ENCODE measurements at places on chromosomes 13 and 19.

DNA sequence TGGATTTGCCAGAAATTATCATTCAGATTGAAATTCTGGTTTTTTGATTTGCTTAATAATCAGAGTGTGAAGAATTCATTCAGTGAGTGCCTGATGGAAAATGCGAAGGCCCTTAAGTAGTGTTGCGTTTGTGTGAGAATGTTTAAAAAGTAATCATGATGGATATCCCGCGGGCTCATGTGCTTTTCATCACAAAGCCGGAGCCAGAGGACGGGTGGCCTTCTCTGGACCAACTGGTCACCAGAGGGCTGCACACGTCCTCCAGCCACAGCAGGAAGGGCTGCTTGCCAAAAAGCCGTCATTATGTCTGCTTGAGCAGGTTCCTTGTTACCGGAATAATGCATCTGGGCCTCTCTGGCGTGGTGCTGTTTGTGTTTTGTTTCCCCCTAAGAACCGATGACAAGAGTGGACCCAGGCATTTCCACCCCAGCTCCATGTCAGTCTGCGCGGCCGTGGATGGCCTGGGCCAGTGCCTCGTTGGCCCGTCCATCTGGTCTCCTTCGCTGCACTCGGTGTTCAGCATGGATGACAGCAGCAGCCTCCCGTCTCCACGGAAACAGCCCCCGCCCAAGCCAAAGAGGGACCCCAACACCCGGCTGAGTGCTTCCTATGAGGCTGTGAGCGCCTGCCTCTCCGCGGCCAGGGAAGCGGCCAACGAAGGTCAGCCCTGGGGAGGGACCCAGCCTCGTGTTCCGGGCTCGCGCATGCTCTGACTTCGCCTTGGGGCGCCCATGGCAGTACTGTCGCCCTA, 497.7 kb downstream of the MYO16 start:
- no peak overlapping the region for H3K27ac ChIP-seq
- H3K4me3 ChIP-seq = no peak overlapping the region
- no peaks in the 10 kb centered on the region for H3K36me3 ChIP-seq
- H3K4me1 ChIP-seq = no peaks in the 10 kb centered on the region

DNA sequence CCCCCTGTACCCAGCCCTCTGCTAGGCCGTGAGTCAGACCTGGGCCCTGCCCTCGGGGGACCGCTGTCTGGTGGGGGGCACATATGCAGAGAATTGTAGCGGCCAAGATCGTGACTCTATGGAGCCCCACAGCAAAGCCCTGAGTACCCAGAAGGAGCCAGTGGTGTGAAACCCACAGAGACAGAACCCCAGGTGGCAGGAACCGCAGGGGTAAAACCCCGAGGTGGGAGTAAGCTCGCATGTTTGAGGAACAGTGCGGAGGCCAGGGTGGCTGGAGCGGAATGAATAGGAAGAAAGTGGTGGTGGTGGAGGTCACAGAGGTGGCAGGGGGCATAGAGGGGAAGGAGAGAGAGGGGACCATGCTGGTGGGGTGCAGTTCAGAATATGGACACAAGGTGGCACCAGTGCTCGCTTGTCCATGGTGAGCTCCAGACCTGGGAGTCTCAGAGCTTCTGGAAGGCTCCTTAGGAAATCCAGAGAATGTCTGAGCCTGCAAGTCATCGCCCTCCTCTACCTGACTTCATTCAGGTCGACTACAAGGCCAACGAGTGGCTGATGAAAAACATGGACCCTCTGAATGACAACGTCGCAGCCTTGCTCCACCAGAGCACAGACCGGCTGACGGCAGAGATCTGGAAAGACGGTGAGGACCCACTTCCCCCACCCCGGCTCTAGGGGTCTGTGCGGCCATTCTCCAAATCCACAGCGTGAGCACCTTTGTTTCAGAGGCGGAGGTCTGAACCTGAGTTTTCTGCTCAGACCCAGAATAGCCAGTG, 48.9 kb downstream of the MYH14 start:
- H3K4me3 ChIP-seq = no peak overlapping the region
- H3K36me3 ChIP-seq = no peaks in the 10 kb centered on the region
- H3K4me1 ChIP-seq = no peaks in the 10 kb centered on the region
- H3K27ac ChIP-seq = no peak overlapping the region
- peak; percentile 29 for DNase-seq
- H3K27me3 ChIP-seq = no peaks in the 10 kb centered on the region

GRCh38 chr13:42807241-42807640, 25.9 kb downstream of the FAM216B start:
- H3K4me1 ChIP-seq = no peaks in the 10 kb centered on the region
- no peak overlapping the region for H3K27ac ChIP-seq
- no peaks in the 10 kb centered on the region for H3K36me3 ChIP-seq
- H3K27me3 ChIP-seq = no peaks in the 10 kb centered on the region

GRCh38 chr13:57314897-57315520, 148.0 kb downstream of the PRR20E start:
- no peak overlapping the region for H3K27ac ChIP-seq
- H3K4me3 ChIP-seq = no peak overlapping the region
- DNase-seq = no peak
- no peaks in the 10 kb centered on the region for H3K36me3 ChIP-seq

DNA sequence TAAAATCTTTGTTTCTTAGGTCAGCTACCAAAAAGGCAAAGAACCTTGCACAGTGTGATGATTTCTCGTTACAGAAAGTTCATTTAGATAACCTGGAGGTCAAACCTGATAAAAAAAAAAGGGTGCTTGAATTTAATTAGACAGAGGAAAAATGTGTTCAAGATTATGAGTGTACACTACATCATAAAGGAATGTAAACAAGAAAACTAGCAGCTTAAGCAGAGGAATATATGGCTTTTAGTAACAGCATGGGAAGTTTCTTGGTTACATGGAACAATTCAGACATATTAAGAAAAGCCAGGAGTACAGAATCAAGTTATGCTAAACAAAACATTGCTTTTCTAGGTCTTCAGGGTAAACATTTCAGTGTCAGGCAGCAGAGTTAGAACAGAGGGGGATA, 32.9 kb downstream of the ING1 start:
- no peaks in the 10 kb centered on the region for H3K27me3 ChIP-seq
- no peak overlapping the region for H3K27ac ChIP-seq
- no peaks in the 10 kb centered on the region for H3K36me3 ChIP-seq
- no peak overlapping the region for H3K4me3 ChIP-seq

- H3K4me3 ChIP-seq = no peak overlapping the region
- H3K27me3 ChIP-seq = no peaks in the 10 kb centered on the region
- H3K27ac ChIP-seq = no peak overlapping the region
Observed at GRCh38 chr13:85333506-85334020, 465.7 kb downstream of the SLITRK6 start.

- no peaks in the 10 kb centered on the region for H3K4me1 ChIP-seq
- H3K27me3 ChIP-seq = no peaks in the 10 kb centered on the region
- no peak overlapping the region for H3K4me3 ChIP-seq
- H3K27ac ChIP-seq = no peak overlapping the region
- no peak for DNase-seq
Observed at GRCh38 chr13:24777171-24777570, 13.2 kb downstream of the RNF17 start.

GRCh38 chr13:33615436-33615835, 202.5 kb upstream of the RFC3 start:
- H3K4me1 ChIP-seq = no peaks in the 10 kb centered on the region
- no peaks in the 10 kb centered on the region for H3K36me3 ChIP-seq
- no peak overlapping the region for H3K4me3 ChIP-seq
- H3K27ac ChIP-seq = no peak overlapping the region

DNA sequence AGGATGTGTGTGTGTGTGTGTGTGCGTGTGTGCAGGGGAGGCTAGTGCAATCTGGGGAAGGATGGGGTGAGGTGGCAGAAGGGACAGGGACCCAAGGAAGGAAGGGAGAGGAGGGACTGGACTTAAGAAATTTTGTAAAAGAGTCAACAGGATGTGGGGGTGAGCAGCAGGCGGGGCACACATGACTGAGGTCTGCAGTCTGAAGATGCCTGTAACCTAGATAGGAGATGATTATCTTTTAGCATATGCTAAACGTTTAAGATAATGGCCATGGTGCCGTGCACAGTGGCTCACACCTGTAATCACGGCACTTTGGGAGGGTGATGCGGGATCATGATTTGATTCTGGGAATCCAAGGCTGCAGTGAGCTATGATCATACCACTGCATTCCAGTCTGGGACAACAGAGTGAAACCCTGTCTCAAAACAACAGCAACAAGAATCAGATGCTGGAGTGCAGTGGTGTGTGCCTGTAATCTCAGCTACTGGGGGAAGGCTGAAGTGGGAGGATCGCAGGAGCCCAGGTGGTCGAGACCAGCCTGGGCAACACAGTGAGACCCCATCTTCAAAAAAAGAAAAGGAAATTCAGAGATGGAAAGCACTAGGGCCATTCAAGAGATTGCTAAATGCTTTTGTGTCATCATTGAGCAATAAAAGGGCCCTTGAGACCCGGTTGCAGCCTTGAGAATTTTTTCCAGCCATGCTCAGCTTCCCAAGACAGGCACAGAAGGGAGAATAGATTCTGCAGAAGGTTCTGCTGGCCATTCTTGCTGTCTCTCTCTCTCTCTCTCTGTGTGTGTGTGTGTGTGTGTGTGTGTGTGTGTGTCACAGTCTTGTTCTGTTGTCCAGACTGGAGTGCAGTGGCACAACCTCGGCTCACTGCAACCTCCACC, 3.8 kb upstream of the ZNF414 start:
- DNase-seq = no peak
- no peaks in the 10 kb centered on the region for H3K27me3 ChIP-seq
- H3K4me1 ChIP-seq = no peaks in the 10 kb centered on the region
- no peak overlapping the region for H3K27ac ChIP-seq

GRCh38 chr13:77136902-77137420, 110.0 kb upstream of the FBXL3 start:
- no peak overlapping the region for H3K4me3 ChIP-seq
- peaks cover 4% of the 10 kb centered on the region for H3K36me3 ChIP-seq
- H3K27ac ChIP-seq = no peak overlapping the region
- DNase-seq = no peak
- no peaks in the 10 kb centered on the region for H3K27me3 ChIP-seq

All from aorta (tissue), 5 donors.